ENCODE measurements at places on chromosomes 5 and 9.
A peak's percentile ranks its signal among the peaks of the same experiment; 100 is the strongest.

DNA sequence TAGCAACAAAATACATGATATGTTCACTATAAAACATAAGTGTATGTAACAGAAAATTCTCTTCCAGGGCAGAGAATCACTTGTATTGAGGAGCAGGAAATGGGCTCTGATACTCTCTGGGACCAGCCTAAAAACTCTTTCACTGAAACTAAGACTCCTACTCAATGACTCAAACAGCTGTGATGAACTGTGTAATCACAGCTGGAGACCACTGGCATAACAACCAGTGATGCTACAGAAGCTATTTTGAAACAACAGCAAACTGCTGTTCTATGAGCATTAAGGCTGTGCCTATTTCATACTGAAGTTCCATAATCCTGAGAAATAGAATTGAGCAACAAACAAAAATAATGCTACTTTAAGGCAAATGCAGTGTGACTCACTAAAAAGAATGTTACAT lies 594.0 kb downstream of the HINT1 start:
- no peak for DNase-seq

DNA sequence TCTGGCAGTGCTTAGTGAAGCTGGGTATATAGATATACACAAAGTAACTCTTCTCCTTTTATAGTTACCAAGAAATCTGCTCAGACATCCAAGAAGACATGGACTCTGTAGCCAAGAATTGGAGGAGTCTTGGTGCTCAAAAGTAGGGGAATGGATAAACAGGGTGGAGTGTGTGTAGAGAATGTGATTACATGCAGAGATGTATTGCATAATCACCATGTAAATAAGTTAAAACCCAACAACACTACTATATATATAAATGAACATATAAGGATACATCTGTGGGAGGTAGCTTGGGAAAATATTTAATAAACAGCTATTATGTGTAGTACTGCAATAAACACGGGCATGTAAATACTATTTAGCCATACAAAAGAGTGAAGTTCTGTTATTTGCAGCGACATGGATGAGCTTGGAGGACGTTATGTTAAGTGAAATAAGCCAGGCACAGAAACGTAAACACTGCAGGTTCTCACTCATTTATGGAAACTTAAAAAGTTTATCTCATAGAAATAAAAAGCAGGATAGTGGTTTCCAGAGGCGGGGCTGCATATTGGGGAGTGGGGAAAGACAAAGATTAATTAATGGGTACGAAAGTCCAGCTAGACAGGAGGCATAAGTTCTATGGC lies 207.5 kb downstream of the TENT4A start:
- DNase-seq, result no peak

DNA sequence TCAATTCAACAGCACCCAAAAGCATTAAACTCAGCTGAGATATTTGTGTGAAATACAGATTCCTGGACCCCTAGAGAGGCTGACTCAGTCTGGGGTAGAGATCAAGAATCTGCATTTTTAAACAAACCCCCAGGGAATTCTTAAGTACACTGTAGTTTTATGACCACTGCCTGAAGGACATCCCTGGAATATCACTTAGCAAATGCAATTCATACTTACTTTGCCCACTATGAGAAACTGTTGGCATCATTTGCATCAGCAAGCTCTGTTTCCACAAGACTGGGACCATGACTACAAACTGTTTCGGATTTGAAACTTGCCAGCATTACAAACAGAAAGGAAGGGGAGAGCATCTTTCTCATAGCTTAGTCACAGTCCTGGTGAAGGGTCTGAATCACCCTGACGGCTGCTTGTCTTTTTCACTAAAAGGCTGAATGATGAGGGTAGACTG lies 63.7 kb downstream of the MLLT3 start:
- no peak for DNase-seq

DNA sequence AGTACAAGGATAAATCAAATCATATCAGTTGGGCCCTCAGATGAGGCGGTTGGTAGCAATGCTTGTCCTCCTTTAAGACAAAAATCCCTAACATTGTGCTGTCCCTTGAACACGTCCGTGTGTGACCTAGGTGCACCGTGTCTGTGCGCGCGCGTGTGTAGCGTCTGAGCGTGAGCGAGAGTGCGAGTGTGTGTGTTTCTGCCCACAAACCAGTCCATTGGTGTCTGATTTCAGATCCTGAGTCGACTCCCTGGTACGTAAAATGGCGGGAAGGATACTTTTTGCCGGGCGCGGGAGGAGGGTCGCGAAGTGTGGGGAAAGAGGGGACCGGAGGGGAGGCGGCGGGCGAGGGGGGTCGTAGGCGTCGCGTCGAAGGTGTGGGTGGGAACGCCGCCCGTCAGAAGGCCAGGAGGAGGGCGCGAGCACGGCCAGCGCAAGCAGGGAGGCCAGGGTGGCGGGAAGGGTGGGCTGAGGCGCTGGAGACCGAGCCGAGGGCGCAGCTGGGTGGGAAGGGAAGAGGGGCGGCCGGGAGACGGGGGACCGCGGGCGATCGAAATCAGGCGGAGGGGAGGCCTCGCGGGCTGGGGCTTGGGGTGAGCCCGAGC lies 8.9 kb downstream of the OTP start:
- no peak for DNase-seq

- DNase-seq, result no peak
These were observed 5.2 kb upstream of the GRHPR start for GRCh38 chr9:37417252-37417803.

DNA sequence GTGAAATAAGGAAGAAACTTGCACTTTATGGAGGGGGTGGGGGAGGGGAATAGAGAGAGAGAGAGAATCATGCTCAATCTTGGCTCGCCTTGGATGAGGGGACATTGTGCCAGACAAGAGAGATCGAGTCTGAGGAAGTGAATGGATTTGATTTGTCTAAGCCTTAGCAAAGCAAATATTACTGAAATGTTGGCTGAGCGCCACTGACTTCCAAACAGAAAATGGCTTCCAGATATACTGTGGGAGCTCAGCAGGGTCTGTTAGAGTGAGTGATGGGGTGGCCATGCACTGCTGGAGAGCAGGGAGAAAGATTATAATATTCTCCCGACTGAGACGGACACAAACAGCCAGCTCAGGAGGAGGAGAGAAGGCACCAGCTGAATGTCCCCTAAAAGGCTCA lies 34.5 kb downstream of the BRINP1 start:
- DNase-seq, result no peak

- no peak for DNase-seq
These were observed 16.6 kb upstream of the WHRN start for GRCh38 chr9:114521846-114522245.

DNA sequence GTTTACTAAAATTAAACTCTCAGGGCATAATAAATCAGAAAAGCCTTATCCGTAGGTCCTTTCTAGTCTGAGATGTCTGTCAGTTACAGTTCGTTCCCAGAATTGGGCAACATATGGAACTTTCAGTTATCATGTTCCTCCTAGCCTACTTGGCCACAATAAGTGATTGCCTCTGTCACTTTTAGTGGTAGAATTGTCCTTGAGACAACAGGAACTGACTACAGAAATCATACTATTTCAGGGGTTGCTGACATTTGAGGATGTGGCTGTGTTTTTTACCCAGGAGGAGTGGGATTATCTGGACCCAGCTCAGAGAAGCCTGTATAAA lies 956 bp downstream of the ZNF189 start:
- no peak for DNase-seq

- no peak for DNase-seq
These were observed 55.0 kb downstream of the WWC1 start for GRCh38 chr5:168346417-168346816.

DNA sequence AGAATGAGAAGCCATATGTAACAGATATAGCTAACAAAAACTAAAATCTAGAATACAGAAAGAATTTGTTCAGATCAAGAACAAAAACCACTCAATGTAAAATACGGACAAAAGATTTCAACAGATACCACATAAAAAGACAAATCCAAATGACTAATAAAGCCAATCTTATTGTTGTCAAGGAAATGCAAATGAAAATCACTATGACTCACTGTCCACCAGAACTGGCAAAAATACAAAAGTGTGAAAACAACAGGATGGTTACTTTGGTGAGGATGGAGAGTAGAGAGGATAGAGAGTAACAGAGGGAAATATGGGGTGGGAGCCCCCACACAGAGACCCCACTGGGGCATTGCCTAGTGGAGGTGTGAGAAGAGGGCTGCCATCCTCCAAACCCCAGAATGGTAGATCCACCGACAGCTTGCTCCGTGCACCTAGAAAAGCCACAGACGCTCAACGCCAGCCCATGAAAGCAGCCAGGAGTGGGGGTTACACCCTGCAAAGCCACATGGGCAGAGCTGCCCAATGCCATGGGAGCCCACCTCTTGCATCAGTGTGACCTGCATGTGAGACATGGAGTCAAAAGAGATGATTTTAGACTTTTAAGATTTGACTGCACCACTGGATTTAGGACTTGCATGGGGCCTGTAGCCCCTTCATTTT lies 15.2 kb upstream of the RHOBTB3 start:
- no peak for DNase-seq

DNA sequence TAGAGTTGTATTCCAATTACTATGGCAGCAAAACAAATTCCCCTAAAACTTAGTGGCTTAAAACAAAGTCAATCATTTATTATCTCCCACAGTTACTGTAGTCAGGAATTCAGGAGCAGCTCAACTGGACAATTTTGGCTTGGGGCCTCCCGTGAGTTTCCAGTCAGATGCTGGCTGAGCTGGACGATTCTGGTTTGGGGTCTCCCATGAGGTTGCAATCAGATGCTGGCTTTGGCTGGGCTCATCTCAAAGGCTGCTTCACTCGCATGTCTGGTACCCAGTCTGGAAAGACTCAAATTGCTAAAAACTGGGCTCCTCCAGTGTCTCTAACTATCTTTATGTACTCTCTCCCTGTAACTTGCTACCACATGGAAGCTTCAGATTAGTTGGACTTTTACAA lies 130.1 kb downstream of the C5orf15 start:
- no peak for DNase-seq

DNA sequence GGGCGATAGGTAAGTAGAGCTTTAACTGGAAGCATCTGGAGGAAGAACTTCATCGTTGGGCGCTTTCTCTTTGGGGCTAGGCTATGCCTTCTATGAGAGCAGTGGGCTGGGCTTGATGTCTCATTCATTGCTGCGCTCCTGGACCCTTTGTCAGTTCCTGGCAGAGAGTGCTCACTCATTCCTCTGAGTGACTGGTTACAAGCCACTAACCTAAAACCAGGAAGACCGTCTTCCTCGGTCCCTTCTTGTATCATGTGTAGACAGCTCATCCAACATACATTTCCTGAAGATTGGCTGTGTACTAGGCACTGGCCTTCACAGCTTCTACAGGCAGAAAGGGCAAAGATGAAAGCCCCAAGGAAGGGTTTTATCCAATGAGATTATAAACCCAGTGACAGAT lies 6.4 kb downstream of the SWI5 start:
- DNase-seq, result no peak

GRCh38 chr9:125894566-125894965 lies 147.4 kb downstream of the PBX3 start:
- DNase-seq, result no peak

GRCh38 chr5:131957721-131958441 lies 12.4 kb upstream of the MEIKIN start:
- no peak for DNase-seq

GRCh38 chr5:122170620-122171019 lies 41.3 kb downstream of the ZNF474 start:
- no peak for DNase-seq

DNA sequence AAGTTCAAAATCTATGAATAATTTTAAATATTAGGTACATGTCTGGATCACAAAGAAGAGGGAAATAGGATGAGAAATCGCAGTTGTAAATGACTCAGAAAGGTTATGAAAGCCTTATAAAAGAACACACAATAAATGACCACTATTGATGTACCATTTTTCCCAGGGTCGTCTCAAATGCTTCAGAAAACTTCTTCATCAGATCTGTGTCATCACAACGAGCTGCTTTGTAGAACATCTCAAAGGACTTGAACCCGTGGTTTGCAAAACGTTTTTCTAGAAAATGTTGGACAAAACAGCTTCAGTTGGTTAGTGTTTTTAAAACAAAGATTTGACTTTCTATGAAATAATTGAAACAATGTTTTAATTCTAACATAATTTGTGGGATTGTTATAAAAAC lies 100.1 kb downstream of the SVEP1 start:
- no peak for DNase-seq

DNA sequence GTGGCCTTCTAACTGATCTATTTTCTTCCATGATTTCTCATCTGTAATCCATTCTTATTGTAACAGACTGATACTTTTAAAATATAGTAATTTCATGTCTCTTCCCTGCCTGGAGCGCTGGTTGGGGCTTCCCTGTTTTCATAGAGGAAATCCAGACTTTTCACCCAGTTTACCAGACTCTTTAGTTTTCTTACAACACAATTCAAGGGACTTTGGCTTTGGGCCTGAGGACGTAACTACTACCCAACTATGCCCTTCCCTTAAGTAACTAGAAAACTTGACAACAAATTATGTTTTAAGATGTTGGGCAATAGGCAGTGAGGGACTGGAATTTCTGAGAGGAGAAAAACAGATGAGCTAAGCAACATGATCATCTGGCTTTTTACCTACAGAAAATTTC lies 289.6 kb downstream of the FGF10 start:
- DNase-seq, result no peak

DNA sequence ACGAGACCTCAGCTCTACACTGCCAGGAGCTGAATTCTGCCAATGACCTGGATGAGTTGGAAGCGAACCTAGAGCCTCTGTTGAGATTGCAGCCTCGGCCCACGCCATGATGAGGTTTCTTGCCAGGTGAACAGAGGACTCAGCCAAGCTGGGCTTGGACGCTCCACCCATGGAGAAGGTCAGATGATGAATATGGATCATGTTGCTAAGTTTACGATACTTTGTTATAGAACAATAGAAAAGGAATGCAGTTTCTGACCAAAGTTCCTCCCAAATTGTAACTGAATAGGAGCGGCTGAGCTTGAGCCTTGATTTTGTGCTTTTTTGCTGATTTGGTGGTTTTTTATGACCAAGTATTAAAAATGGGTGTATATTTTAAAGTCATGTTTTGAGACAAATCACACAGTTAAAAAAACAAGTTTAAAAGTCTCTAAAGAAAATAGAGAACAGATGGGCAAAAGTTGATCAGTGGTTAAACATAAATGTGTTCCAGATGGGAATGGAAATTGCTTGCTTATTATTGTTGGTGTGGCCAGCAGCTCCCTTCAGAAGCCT lies 32.9 kb downstream of the ROPN1L start:
- DNase-seq, result peak; percentile 54

DNA sequence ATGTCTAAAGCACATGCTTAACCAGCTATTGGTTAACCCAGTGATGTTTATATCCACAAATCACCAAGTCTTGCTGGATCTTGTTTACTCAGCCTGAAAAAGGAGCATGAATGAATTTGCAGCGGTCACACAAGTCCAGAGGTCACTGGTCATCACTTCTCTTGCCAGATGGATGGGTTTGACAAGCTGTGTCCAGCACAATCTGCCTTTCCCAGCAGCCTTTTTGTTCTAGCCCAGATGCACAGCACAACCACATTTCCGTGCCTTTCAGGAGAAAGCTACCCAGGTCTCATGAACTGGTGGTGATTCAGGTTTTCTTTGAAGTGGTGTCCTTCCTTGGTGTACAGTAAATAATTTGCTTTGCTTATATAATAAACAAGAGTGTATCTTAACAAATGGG lies 32.1 kb downstream of the TMEM252 start:
- no peak for DNase-seq

GRCh38 chr9:131673068-131673467 lies 66.8 kb downstream of the RAPGEF1 start:
- DNase-seq, result no peak
